Cardiac muscle cell (in vitro differentiated cells and primary cell): ENCODE measurements at places on chromosomes 5 and 9. TPM values are rescaled to one million over a fixed set of nuclear protein-coding genes. Genes with fewer than 3 reads are reported as not detected.

- no peak for DNase-seq
- H3K4me3 ChIP-seq, result no peak overlapping the region
- no peaks in the 10 kb centered on the region for H3K36me3 ChIP-seq
- H3K27me3 ChIP-seq, result no peaks in the 10 kb centered on the region
- H3K27ac ChIP-seq, result no peak overlapping the region
These were observed 43.2 kb downstream of the RFK start for GRCh38 chr9:76351006-76351405.

- peak within 1 kb of the TSS; percentile 40 for H3K4me3 ChIP-seq
- H3K27me3 ChIP-seq, result peaks cover 4% of the 10 kb centered on the region
- DNase-seq, result peak; percentile 90
- H3K27ac ChIP-seq, result no peak within 1 kb of the TSS
- H3K4me1 ChIP-seq, result peaks cover 21% of the 10 kb centered on the region
These were observed at the start of gene INSYN2B for GRCh38 chr5:169980418-169981053. Gene INSYN2B (minus strand): TSS chr5:169980495. CDS start chr5:169883898, 96,597 bp downstream.

GRCh38 chr9:18905028-18905882, 127.8 kb downstream of the SAXO1 start:
- H3K4me3 ChIP-seq, result no peak overlapping the region
- H3K36me3 ChIP-seq, result no peaks in the 10 kb centered on the region
- H3K27ac ChIP-seq, result no peak overlapping the region
- H3K4me1 ChIP-seq, result peaks cover 5% of the 10 kb centered on the region
- no peaks in the 10 kb centered on the region for H3K27me3 ChIP-seq

PKD2L2 gene
- 0.22 TPM in 1 of 2 replicates, not detected in the other for polyA plus RNA-seq
